ENCODE measurements at places on chromosomes 3 and 15. TPM values are rescaled to one million over a fixed set of nuclear protein-coding genes. Genes with fewer than 3 reads are reported as not detected.

Gene LRRFIP2
- 36.5 TPM for total RNA-seq

Gene HYPK
- 18.4 TPM for total RNA-seq

Gene RYR3
- total RNA-seq: not detected

Gene LRRC3B
- total RNA-seq: not detected

Gene PYGO1
- not detected for total RNA-seq

Gene ARGFX
- not detected for total RNA-seq

Gene EFCC1
- total RNA-seq: 0.07 TPM

Gene KIF15
- 43.3 TPM for total RNA-seq

Gene SLC27A2
- total RNA-seq: 30.0 TPM

Gene GOLGA6L7
- not detected for total RNA-seq

Gene LHFPL4
- not detected for total RNA-seq

Gene PLCB2
- 192 TPM for total RNA-seq

Gene CPN2
- not detected for total RNA-seq

Gene CCDC13
- not detected for total RNA-seq

Gene A4GNT
- total RNA-seq: not detected

Gene FGF7
- not detected for total RNA-seq

Gene CLSTN2
- not detected for total RNA-seq

Gene CLDN1
- 0.39 TPM for total RNA-seq

Gene MME
- total RNA-seq: not detected

Gene HIGD2B
- 0.16 TPM for total RNA-seq

Gene MAGEF1
- total RNA-seq: 11.2 TPM

Gene ANKRD34C
- not detected for total RNA-seq

Gene CSNK1G1
- 29.6 TPM for total RNA-seq

Gene CILP
- total RNA-seq: 0.07 TPM

Gene TRIM42
- total RNA-seq: not detected

Gene RAB5A
- total RNA-seq: 41.8 TPM

Gene GOLGA8T
- not detected for total RNA-seq

Gene CHRNA7
- total RNA-seq: not detected

Gene AMIGO3
- not detected for total RNA-seq

Gene CTXN2
- 0.05 TPM for total RNA-seq

Gene SLC6A1
- not detected for total RNA-seq

Gene MAGI1
- 1.1 TPM for total RNA-seq

Gene SSR3
- total RNA-seq: 164 TPM

Gene RRP9
- total RNA-seq: 36.8 TPM

Gene PATL2
- 22.5 TPM for total RNA-seq

Gene DISP2
- 0.52 TPM for total RNA-seq

Gene ADGRG7
- not detected for total RNA-seq

Gene C3orf49
- total RNA-seq: not detected

Gene XCR1
- 0.05 TPM for total RNA-seq

Gene CRABP1
- not detected for total RNA-seq

Gene MOBP
- total RNA-seq: not detected

Gene SLC22A13
- 0.93 TPM for total RNA-seq

Gene HRH1
- 0.43 TPM for total RNA-seq

Gene TMEM207
- total RNA-seq: not detected

Gene TRPM1
- not detected for total RNA-seq

Gene BFSP2
- total RNA-seq: 1.0 TPM

Gene IL17RB
- 63.5 TPM for total RNA-seq

Gene CEMIP
- 0.91 TPM for total RNA-seq

Gene DRD3
- not detected for total RNA-seq

Gene CPNE9
- total RNA-seq: 0.36 TPM

Gene CPLX3
- 0.25 TPM for total RNA-seq

Gene SOX2
- not detected for total RNA-seq

Gene ATP10A
- total RNA-seq: 60.2 TPM

Gene GOLGA8R
- 10.2 TPM for total RNA-seq

Gene P2RY1
- total RNA-seq: 1.7 TPM

Gene LTF
- not detected for total RNA-seq

Gene AP4E1
- total RNA-seq: 13.6 TPM

Gene GOLGA8J
- not detected for total RNA-seq

Measured in T-helper 2 cell treated with Interferon-gamma antibody and Interleukin-4, amounts not matched to agents 100 ng/mL and 5 ng/mL, for 36 hours (primary cell).